Common myeloid progenitor, CD34-positive (primary cell): ENCODE measurements at places on chromosomes 7 and 10.

- DNase-seq: no peak
Measured at GRCh38 chr10:51272555-51272954, 198.3 kb downstream of the PRKG1 start.

GRCh38 chr7:6516387-6516983 lies 34.8 kb downstream of the GRID2IP start:
- peak; percentile 75 for DNase-seq

GRCh38 chr10:116952729-116953128 lies 52.3 kb downstream of the SHTN1 start:
- DNase-seq: no peak

- no peak for DNase-seq
Measured at GRCh38 chr10:14408139-14408538, 77.4 kb upstream of the FRMD4A start.

- DNase-seq: no peak
Measured at GRCh38 chr10:71143170-71143569, 69.2 kb upstream of the UNC5B start.

DNA sequence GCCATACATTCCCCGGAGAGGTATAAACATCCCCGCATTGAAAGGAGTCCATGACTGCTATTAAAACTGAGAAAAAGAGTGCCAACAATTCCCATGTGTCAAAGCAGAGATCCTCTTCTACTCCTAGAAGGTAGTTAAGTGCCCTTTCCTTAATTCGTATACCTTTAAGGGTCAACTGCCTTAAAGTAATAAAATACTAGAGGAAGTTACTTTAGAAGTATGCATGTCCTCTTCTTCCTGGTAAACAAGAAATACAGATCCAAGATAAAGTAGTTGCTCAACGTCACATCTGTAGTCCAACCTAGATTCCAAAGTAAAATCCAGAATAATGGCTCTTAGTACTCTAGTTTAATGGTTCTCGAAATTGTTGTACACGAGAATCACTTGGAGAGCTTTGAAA lies 1.5 kb upstream of the TSPAN12 start:
- no peak for DNase-seq

DNA sequence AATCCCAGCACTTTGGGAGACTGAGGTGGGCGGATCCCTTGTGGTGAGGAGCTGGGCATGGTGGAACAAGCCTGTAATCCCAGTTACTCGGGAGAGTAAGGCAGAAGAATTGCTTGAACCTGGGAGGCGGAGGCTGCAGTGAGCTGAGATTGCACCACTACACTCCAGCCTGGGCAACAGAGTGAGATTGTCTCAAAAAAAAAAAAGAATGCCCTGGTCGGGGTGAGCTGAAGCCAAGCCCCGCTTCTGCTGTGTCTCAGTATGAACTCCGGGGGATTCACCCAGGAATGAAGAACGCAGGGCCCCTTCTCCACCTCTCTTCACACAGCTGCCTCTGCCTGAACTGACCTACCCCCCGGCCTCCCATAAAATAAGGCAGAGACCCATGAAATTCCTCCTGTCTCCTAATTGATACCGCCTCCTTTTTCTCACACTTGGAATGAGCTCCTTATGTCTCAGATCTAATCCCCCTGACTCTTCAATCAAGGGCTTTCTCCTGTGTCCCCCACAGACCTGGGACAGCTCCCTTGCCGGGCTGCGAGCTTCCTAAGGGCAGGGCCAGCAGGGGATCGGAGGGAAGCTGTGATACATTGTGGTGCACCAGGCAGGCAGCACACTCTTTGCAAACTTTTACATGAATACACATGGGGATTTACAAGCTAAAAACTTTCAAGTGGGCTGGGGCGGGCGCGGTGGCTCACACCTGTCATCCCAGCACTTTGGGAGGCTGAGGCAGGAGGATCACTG lies 911 bp upstream of the ZP3 start:
- DNase-seq: no peak

GRCh38 chr10:102859911-102860310 lies 5.9 kb downstream of the BORCS7 start:
- DNase-seq: no peak

- DNase-seq: peak; percentile 96
Measured at GRCh38 chr10:11178606-11179515, 161.2 kb downstream of the CELF2 start.

GRCh38 chr7:805261-805660 lies 27.0 kb upstream of the SUN1 start:
- no peak for DNase-seq

- no peak for DNase-seq
Measured at GRCh38 chr10:116870949-116871348, 21.6 kb downstream of the ENO4 start.

GRCh38 chr7:96531331-96531730 lies 178.3 kb downstream of the SEM1 start:
- DNase-seq: no peak

DNA sequence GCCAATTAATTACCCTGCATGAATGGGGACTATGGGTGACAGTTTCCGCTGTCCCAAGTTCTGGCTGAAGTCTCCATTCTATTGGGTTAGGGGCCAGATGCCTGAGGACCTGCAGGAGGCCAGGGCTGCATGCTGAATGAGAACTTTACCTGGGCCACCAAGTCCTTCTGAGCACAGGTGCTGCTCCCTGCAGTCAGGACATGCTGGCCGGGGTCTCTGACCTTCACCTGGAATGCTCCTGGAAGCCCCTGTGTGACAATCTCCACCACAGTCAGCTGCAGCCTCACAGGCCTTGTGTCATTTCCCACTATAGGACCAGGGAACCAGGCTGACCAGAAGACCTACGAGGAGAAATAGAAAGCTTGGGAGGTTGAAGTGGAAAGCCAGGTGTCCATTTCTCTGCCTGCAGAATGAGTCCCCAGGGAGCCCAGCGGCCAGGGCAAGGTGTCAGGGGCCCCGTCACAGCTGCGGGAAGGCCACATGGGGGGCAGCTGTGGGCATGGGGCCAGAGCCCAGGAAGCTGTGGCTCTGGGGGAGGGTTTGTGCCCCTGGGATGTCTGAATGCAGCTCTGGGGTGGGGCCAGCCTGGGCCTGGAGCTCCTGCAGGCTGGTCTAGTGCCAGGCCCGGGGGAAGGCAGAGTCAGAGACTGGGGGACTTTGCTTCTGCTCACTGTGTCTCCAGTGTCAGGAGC lies 5.6 kb upstream of the GIMAP8 start:
- no peak for DNase-seq

DNA sequence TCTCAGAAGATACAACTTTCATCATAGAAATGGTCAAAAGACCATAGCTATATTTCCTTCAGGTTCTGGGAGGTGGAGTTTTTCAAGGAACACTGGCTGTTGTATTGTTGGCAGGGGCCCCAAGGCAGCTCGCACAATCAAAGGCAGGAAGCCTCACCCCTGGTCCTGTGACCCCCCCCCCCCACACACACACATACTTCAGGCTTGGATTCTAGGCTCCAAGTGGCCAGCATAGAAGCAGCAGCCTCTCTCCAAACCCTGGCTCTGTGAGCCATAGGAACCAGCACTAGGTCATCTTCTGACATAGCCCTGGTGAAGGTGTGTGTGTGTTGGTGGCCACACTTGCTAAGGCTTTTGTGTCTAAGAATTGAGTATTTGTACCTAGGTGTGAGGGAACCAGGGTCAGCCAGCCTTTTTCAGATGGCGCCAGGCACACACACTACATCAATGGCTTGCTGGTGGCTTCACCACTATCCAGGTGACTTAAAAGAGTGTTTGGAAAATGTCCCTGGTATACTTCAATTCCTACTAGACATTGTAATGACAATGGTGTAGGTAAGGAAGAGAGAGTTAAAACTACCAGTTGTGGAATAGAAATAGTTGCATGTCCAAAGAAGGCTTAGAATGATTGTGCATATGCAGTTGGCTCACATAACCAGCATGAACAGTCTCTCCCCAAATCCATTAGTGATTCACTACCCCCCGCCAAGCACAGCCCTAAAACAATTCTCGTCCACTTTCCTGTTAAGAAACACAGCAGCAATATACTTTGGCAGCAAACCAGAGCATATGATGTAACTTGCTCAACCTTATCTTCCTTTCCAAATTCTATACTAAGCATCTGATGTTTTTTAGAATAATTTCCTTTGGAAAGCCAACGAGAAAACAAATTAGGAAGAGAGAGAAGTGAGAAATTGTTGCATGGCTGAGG lies 91.3 kb downstream of the AVL9 start:
- no peak for DNase-seq

- DNase-seq: no peak
Measured at GRCh38 chr10:80156216-80156615, 23.7 kb downstream of the PLAC9 start.

- no peak for DNase-seq
Measured at GRCh38 chr7:131933751-131934289, 377.4 kb upstream of the PODXL start.

DNA sequence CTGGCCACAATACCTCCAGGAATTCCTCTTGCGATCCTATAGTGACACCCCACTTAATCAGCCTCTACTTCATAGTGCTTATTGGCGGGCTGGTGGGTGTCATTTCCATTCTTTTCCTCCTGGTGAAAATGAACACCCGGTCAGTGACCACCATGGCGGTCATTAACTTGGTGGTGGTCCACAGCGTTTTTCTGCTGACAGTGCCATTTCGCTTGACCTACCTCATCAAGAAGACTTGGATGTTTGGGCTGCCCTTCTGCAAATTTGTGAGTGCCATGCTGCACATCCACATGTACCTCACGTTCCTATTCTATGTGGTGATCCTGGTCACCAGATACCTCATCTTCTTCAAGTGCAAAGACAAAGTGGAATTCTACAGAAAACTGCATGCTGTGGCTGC lies 56.8 kb downstream of the GPR141 start:
- DNase-seq: no peak

GRCh38 chr10:75407713-75408508 lies 6.3 kb upstream of the ZNF503 start:
- peak; percentile 41 for DNase-seq

DNA sequence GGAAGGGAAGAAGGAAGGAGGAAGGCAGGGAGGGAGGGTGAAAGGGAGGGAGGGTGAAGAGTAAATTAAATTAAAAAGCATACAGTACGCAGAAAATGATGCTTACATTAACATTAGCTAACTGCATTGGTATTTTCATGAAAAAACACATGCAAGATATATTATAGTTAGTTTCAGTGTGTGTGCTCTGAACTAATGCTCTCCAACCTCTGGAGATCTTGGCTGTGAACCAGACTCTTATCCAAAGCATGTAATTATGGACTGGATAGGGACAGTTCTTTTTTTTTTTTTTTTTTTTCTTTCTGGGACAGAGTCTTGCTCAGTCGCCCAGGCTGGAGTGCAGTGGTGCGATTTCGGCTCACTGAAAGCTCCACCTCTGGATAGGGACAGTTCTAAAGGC lies 357.0 kb downstream of the FRMD4A start:
- no peak for DNase-seq

DNA sequence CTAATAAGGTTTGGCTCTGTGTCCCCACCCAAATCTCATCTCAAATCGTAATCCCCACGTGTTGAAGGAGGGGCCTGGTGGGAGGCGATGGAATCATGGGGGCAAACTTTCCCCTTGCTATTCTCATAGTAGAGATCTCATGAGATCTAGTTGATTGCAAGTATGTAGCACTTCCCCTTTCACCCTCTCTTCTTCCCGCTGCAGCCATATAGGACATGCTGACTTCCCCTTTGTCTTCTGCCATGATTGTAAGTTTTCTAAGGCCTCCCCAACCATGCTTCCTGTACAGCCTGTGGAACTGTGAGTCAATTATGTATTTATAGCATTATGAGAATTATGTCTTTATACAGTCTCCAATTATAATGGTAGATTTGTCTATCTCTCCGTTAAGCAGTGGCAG lies 594.5 kb downstream of the ACTR3B start:
- DNase-seq: no peak

- no peak for DNase-seq
Measured at GRCh38 chr7:3730276-3730675, 429.2 kb downstream of the SDK1 start.

- no peak for DNase-seq
Measured at GRCh38 chr7:25075459-25075858, 49.6 kb downstream of the CYCS start.

DNA sequence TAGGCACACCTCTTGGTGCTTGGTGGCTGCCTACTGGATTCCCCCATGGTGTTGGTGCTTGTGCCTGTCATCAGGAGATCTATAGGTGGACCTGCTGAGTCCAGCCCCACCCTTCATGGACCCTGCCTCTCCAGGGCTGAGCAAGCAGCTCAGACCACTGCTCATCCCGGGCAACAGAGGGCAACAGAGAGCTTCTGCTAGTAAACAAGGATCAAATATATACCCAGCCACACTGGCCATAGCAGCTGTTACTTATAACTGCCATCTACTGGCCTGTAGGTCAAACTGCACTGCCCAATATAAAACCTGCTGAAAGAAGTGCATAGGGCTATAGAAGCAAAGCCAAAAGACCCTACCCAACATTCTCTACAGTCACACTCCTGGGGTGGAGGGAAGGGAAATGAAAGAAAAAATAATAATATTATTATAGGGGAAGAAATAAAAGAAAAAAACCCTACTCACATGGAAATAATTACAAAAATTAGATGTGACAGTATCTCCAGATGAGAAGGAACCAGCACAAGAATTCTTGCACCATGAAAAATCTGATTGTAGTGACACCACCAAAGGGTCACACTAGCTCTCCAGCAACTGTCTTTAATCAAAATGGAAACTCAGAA lies 54.9 kb upstream of the ZNF800 start:
- peak; percentile 82 for DNase-seq

DNA sequence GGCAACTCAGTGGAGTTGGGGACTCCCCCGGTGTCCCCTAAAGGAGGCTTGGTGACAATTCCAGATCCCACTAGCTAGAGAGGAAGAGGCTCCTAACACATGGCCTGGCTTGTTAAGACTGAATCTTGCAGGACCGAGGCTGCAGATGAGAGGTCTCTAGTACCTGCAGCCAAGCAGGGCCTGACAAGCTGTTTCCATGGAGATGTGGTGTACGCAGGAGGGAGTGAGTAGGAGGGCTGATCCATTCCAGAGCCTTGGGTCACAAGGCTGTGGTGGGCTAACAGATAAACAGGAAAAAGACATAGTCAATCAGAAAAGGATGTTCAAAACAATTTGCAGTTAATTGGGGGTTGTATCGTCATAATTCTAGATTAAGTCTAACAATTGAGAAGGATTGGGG lies 77.3 kb upstream of the MKLN1 start:
- no peak for DNase-seq

DNA sequence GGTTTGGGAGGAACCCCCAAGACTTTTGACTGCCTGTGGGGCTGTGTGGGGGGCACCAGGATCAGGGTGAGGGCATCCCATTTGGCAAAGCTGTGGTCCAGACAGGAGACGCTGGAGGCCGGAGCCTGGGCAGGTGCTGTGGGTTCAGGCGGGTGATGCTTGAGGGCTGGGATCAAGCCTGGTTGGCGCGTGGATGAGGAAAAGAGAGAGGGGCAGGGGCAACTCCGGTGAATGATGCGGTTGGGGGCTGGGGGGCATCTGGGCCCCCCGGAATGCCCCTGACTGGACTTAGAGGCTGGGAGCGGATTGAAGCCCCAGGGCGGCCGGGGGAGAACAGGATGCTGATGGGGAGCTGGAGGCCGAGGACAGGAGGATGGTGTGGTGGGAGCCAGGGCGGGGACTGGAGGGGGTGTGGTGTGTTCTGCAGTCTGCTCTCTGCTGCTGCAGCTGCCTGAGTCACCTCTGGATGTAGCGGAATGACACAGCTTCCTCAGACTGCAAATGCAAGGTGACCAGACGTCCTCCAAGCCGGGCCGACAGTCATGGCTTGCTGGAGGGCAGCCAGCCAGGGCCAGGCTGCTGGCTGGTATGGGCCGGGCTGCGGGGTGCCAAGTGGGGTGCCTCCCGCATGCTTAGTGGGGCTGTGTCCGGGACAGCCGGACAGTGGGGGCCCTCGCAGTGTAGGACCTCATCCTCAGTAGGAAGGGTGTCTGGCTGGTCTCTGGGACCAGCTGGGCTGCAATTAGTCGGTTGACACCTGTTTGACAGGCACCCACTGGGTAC lies 3.2 kb downstream of the MAFK start:
- peak; percentile 82 for DNase-seq
